ENCODE measurements at places on chromosomes 13 and 19. TPM values are rescaled to one million over a fixed set of nuclear protein-coding genes. Genes with fewer than 3 reads are reported as not detected.

Gene SLC8A2
- total RNA-seq = 0.66 TPM

Gene MICU2
- 21.3 TPM for total RNA-seq

- DNase-seq = peak; percentile 84
- peaks cover 10% of the 10 kb centered on the region for H3K36me3 ChIP-seq
- H3K27ac ChIP-seq = peak overlapping the region; percentile 59
- peak overlapping the region; percentile 44 for H3K4me3 ChIP-seq
- peaks cover 34% of the 10 kb centered on the region for H3K4me1 ChIP-seq
These were observed 3.0 kb upstream of the COX6B1 start for GRCh38 chr19:35644987-35645679.

GRCh38 chr13:75440100-75440499 is 41.9 kb downstream of the TBC1D4 start:
- no peaks in the 10 kb centered on the region for H3K4me1 ChIP-seq
- no peaks in the 10 kb centered on the region for H3K36me3 ChIP-seq
- H3K27ac ChIP-seq = peak overlapping the region; percentile 7
- no peaks in the 10 kb centered on the region for H3K27me3 ChIP-seq
- H3K4me3 ChIP-seq = no peak overlapping the region
